ENCODE measurements at places on chromosomes 12 and 14.

- H3K36me3 ChIP-seq = no peaks in the 10 kb centered on the region
- no peak overlapping the region for H3K4me3 ChIP-seq
- no peak for DNase-seq
- peaks cover 24% of the 10 kb centered on the region for H3K27me3 ChIP-seq
Measured at GRCh38 chr14:30550335-30550734, 8.6 kb upstream of the G2E3 start.

DNA sequence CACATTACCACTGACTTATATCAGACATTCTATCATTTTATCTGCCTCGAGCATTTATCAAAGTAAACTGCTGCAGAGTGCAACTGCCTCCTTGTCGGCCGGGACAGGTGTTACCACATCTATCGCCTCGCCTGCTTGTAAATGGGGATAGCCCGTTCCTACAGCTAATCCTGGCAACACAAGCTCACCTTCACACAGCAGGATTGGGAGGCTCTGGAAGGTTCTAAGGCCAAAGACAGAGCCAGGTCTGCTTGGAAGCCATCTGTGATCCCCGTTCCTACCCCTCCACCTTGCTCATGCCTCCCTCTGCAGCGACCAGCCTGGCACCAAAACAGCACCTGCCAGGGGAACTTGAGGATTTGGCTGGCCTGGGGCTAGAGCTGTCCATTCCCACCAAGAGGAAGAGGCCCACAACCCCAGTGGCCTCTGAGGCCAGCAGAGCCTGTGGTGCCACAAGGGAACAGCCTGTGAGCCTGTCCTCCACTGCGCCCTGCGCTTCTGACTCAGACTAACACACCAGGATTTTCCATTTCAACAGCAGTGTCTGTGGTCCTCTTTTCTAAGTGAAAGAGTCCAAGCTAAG lies 114.8 kb upstream of the DIO3 start:
- no peak overlapping the region for H3K27ac ChIP-seq
- peaks cover 18% of the 10 kb centered on the region for H3K4me1 ChIP-seq
- H3K36me3 ChIP-seq = peaks cover 4% of the 10 kb centered on the region

DNA sequence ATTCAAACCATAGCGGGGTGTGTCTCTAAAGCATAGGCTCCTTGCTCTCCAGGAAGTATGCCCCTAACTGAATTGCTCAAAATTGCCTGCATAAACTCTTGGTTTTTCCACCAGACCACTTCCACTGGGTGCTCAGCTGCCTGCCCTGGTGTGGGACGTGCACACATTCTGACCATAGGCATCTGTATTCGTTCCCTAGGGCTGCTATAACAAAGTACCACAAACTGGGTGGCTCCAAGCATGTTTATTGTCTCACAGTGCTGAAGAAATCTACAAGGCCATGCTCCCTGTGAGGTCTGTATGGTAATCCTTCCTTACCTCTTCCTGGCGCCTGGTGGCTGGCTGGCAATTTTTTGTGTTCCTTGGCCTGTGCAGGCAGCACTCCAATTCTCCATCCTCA lies 16.4 kb upstream of the GALNT6 start:
- DNase-seq = no peak
- peaks cover 5% of the 10 kb centered on the region for H3K4me1 ChIP-seq
- no peak overlapping the region for H3K27ac ChIP-seq
- no peak overlapping the region for H3K4me3 ChIP-seq
- no peaks in the 10 kb centered on the region for H3K27me3 ChIP-seq

- no peak for DNase-seq
- no peak overlapping the region for H3K27ac ChIP-seq
- no peak overlapping the region for H3K4me3 ChIP-seq
Measured at GRCh38 chr12:104387190-104387589, 69.6 kb upstream of the CHST11 start.

- H3K4me3 ChIP-seq = no peak overlapping the region
- H3K36me3 ChIP-seq = peaks cover 32% of the 10 kb centered on the region
- DNase-seq = no peak
Measured at GRCh38 chr12:45407981-45408728, 192.3 kb downstream of the ANO6 start.

DNA sequence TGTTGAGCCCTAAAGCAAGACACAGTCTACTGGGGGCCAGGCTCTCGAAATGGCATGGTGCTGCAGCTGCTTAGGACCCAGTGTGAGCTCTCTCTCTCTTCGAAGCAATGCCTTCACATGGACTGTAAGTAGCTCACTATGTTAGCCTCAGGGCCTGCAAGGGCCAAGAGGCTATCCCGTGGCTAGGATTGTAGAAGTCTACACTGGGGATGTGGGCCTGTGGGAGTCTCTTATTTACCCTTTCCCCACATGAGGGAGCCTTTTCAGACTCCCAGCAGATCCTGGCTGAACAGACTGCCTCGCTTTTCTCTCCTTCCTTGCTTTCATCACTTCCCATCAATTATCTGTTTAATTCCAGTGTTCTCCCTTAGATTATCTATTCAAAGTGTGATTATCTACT lies 101.4 kb downstream of the GPR65 start:
- no peaks in the 10 kb centered on the region for H3K36me3 ChIP-seq
- H3K4me1 ChIP-seq = no peaks in the 10 kb centered on the region
- no peak for DNase-seq
- H3K27me3 ChIP-seq = no peaks in the 10 kb centered on the region

DNA sequence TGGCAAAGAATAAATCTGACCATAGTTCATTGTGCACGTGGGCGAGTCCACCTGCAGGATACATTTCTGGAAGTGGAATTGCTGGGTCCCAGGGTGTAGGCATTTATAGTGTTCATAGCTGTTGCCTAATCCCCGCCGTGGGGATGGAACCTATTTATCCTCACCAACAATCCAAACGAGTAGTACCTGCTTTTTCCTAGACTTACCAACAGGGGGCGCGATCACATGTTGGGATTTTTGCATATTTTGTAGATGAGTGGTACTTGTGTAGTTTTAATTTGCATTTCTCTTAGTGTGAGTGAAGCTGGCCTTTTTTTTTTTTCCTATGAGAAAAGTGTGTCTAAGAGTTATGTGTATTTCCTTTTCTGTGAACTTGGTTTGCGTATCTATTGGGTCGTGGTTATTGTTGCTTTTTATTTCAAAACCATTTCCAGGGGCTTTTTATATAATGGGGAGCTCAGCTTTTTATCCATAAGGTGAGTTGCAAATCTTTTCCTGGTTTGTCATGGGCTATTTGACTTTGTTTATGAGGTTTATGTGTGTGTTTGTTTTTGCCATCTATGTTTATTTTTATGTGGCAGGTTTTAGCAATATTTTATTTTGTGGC lies 67.2 kb downstream of the CCDC92 start:
- peak; percentile 66 for DNase-seq
- H3K36me3 ChIP-seq = peaks cover 3% of the 10 kb centered on the region
- H3K27ac ChIP-seq = no peak overlapping the region
- H3K27me3 ChIP-seq = peaks cover 46% of the 10 kb centered on the region
- peaks cover 6% of the 10 kb centered on the region for H3K4me1 ChIP-seq

- DNase-seq = no peak
- H3K4me3 ChIP-seq = no peak overlapping the region
- no peaks in the 10 kb centered on the region for H3K4me1 ChIP-seq
- H3K27me3 ChIP-seq = no peaks in the 10 kb centered on the region
- peak overlapping the region; percentile 21 for H3K27ac ChIP-seq
Measured at GRCh38 chr14:100340423-100340813, 17.3 kb downstream of the SLC25A47 start.

DNA sequence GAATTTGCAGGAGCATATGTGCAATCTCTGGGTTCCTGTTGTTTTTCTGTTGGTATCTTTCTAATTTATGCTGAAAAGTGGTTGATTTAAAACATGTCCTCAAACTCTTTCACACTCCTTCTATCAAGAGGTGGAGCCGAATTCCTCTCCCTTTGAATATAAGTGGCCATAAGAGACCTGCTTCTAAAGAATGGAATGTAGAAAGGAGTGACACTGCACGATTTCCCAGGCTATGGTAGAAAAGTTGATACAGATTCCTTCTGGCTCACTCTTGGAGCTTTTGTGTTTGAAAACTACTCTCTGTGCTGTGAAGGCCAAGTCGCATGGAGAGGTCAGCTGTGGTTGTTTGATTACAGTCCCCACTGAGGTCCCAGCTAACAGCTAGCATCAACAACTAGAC lies 613.2 kb downstream of the ETNK1 start:
- no peaks in the 10 kb centered on the region for H3K27me3 ChIP-seq
- no peaks in the 10 kb centered on the region for H3K4me1 ChIP-seq
- H3K36me3 ChIP-seq = no peaks in the 10 kb centered on the region
- no peak overlapping the region for H3K27ac ChIP-seq

- H3K27ac ChIP-seq = no peak overlapping the region
- no peaks in the 10 kb centered on the region for H3K36me3 ChIP-seq
- no peaks in the 10 kb centered on the region for H3K4me1 ChIP-seq
- H3K4me3 ChIP-seq = no peak overlapping the region
Measured at GRCh38 chr12:42779186-42779859, 189.8 kb upstream of the PRICKLE1 start.

DNA sequence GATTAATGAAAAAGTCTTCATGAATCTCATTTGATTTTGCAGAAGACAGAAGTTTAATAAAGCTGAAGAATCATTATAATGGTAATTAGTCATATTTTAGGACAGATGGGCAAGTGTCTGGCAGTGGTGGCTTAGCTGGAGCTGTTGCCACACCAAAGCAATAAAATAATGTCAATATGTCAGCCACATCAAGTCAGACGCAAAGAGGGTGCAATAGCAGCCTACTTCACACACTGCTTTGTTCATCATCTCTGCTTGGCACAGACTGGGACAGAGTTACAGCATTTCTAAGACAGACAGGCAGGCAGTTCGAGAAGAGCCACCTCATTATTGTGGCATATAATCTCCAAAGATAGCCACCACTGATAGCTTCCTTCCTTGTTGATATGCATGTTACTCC lies 16.9 kb upstream of the KRR1 start:
- DNase-seq = no peak
- H3K27ac ChIP-seq = no peak overlapping the region
- no peak overlapping the region for H3K4me3 ChIP-seq
- peaks cover 46% of the 10 kb centered on the region for H3K27me3 ChIP-seq

DNA sequence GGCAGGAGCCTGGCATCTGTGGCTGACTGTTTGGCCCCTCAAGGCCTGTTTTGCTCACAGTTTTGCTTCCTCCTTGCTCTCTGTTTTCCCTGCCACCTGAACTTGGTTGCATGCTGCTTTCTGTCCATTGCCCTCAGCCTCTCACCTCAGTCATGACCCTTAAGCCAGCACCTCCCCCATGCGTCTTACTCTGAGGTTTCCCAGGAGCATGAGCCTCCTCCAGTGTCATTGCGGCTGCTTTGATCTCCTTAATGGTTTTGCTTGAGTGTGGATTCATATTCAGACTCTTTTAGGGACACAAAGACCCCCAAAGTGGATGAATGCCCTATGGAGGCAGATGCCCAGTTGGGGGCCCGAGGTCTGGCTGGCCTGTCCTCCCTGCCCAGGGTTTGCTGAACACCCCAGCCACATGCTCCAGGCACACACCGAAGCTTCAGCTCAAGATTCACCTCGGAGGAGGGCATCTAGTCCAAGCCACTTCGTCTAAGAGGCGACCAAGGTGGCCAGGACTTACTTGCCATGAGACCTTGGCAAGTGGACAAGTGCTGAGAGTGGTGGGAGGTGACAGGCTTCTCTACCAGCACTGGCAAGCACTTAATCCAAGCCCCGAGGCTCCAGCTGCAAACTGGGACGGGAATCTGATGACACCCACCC lies 95.4 kb upstream of the DIO3 start:
- H3K4me3 ChIP-seq = no peak overlapping the region
- no peaks in the 10 kb centered on the region for H3K4me1 ChIP-seq
- no peak overlapping the region for H3K27ac ChIP-seq
- no peaks in the 10 kb centered on the region for H3K36me3 ChIP-seq

DNA sequence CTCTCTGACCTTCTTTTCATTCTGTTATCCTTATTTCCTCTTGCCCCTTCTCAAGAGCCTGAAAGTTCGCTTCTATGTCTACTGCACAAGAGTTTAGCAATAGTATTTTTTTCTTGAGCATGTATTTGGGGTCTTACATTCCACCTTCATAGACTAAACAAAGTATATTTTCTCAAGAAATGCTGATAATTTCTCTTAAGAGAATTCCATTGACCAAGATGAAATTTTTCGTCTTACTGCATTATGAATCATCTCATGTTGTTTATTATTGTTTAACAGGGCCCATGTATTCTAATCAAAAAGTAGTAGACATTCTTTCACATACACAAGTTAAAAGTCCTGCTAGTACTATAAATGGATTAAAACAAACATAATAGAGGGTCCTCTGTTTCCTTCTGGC lies 219.3 kb downstream of the C12orf50 start:
- no peak for DNase-seq
- H3K36me3 ChIP-seq = no peaks in the 10 kb centered on the region
- H3K27me3 ChIP-seq = no peaks in the 10 kb centered on the region
- H3K4me3 ChIP-seq = no peak overlapping the region
- no peak overlapping the region for H3K27ac ChIP-seq
- no peaks in the 10 kb centered on the region for H3K4me1 ChIP-seq

DNA sequence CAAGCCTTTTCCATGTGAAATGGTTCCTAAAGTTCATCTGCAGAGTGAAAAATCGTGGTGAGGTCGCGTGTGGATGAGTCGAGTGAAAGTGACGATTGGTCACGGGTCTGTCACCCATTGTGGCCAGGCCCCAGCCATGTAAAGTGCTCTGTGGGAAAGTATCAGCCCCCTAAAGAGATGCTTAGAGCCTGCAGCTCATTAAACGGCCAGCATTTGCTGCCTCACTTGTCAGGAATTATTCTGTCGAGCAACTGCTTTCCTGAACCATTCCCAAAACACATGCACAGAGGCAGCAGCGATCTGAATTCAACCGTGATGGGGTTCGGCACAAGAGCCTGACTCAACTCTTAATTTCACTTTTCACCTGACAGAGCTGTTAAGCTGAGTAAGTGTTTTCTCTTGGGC lies 16.0 kb downstream of the DBX2 start:
- no peak overlapping the region for H3K4me3 ChIP-seq
- H3K27me3 ChIP-seq = peaks cover 33% of the 10 kb centered on the region
- DNase-seq = no peak
- no peaks in the 10 kb centered on the region for H3K36me3 ChIP-seq

- H3K27ac ChIP-seq = peak overlapping the region; percentile 100
- peaks cover 84% of the 10 kb centered on the region for H3K36me3 ChIP-seq
- peaks cover 64% of the 10 kb centered on the region for H3K4me1 ChIP-seq
- peak overlapping the region; percentile 99 for H3K4me3 ChIP-seq
- H3K27me3 ChIP-seq = no peaks in the 10 kb centered on the region
Measured at GRCh38 chr12:124913474-124914391, 717 bp downstream of the UBC start.

- no peak for DNase-seq
- H3K4me3 ChIP-seq = no peak overlapping the region
- H3K27ac ChIP-seq = no peak overlapping the region
- no peaks in the 10 kb centered on the region for H3K36me3 ChIP-seq
Measured at GRCh38 chr12:67826148-67826547, 163.1 kb upstream of the IFNG-AS1 start.

DNA sequence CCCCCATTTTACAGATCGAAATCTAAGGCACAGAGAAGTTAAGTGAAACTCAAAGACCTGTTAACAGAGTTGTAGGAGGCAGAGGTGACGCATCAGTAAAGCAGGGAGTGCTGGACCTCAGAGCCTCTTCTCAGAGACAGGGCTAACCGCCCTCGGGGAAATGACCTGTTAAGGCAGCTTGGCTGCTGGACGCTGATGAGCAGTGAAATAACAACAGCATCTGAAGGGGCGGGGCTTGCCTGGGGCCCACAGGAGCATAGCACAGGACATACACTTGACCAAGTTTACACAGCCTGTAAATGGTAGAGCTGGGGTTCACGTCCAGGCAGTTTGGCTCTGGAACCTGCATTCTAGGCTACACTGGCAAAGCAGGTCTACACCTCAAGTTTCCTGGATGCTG lies 39.3 kb downstream of the LRTM2 start:
- H3K4me3 ChIP-seq = no peak overlapping the region
- no peaks in the 10 kb centered on the region for H3K36me3 ChIP-seq
- no peak for DNase-seq
- H3K27me3 ChIP-seq = peaks cover 32% of the 10 kb centered on the region
- H3K4me1 ChIP-seq = no peaks in the 10 kb centered on the region
